CD4-positive, alpha-beta T cell treated with Interleukin-1 beta for 1 hour (primary cell): ENCODE measurements at places on chromosomes 5 and 9.
A peak's percentile ranks its signal among the peaks of the same experiment; 100 is the strongest.

- no peak for DNase-seq
Observed at GRCh38 chr5:160921423-160922285, 69.6 kb upstream of the ATP10B start.

- DNase-seq: peak; percentile 94
Observed at GRCh38 chr9:129641750-129642585, at the start of gene ASB6. TSS of gene ASB6 (minus strand) at chr9:129642151. CDS start at chr9:129641999, 152 bp downstream.

DNA sequence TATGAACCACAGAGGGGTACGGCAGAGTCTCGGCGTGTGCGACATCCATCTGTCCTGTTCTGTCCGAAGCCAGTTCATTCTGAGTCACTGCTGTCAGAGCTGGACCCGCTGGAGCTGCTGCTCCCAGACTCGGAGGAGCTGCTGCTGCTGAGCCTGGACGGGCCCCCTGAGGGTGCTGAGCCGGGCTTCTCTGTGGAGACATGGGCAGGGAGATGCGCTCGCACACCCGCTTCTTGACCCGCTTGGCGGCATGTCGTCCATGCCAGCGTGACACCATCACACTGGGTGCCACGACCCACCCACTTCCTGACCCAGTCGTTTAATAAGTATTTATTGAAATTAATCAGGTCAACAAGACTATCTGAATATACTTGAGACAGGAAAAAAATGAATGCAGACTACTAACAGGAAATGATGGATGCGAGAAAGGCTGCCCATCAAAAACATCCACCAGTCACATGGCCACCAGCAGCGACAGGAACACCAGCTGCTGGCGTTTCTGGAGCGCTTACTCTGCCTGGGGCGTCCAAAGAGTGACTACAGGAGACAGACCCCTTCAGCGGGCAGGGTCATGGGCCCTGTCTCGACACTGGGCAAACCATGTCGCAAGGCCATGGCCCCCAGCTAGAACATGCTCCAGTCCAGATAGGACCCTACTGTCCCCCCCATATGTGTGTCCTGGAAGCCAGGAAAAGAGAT, 8.4 kb downstream of the BRD3OS start:
- DNase-seq: no peak

DNA sequence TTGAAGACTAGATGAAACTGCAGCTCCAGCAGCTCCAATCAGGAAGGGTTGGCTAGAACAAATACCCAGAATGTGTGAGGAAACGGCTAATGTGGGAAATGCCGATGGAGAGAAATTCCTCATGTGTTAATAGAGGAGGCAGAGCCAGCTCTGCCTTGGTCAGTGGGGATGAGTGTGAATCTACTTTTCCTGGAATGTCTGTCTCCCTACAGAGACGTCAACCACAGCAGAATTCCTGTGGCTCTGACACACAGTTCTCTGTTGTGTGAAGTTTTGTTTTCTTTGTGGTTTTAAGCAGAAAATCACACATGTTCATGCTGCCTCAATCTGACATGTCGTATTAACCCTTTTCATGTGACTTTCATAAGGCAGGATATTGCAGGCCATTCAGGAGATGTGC, 476.6 kb upstream of the WWC1 start:
- DNase-seq: no peak

GRCh38 chr5:164784230-164784629, 1278.8 kb downstream of the MAT2B start:
- no peak for DNase-seq

GRCh38 chr5:126682856-126683255, 82.1 kb downstream of the PHAX start:
- no peak for DNase-seq

GRCh38 chr9:12604164-12604821, 88.9 kb upstream of the TYRP1 start:
- DNase-seq: no peak

- DNase-seq: no peak
Observed at GRCh38 chr5:77035950-77036349, 5.7 kb downstream of the AGGF1 start.

- no peak for DNase-seq
Observed at GRCh38 chr5:136674178-136674577, 308.8 kb upstream of the TRPC7 start.

- no peak for DNase-seq
Observed at GRCh38 chr5:155676967-155677366, 650.0 kb upstream of the SGCD start.
